Heart left ventricle (tissue), 16 donors: ENCODE measurements at places on chromosomes 7 and 10. TPM values are rescaled to one million over a fixed set of nuclear protein-coding genes. Genes with fewer than 3 reads are reported as not detected.

GRCh38 chr10:51698473-51699063 is 827 bp downstream of the CSTF2T start:
- H3K27ac ChIP-seq = peak overlapping the region; percentile 93
- H3K27me3 ChIP-seq = no peaks in the 10 kb centered on the region
- peaks cover 5% of the 10 kb centered on the region for H3K36me3 ChIP-seq
- peak overlapping the region; percentile 93 for H3K4me3 ChIP-seq
- no peak for DNase-seq

- no peaks in the 10 kb centered on the region for H3K27me3 ChIP-seq
- H3K36me3 ChIP-seq = no peaks in the 10 kb centered on the region
- no peak for DNase-seq
- peak overlapping the region; percentile 68 for H3K4me3 ChIP-seq
- peaks cover 16% of the 10 kb centered on the region for H3K4me1 ChIP-seq
Observed at GRCh38 chr7:75637854-75638593, 100.7 kb downstream of the HIP1 start.

DNA sequence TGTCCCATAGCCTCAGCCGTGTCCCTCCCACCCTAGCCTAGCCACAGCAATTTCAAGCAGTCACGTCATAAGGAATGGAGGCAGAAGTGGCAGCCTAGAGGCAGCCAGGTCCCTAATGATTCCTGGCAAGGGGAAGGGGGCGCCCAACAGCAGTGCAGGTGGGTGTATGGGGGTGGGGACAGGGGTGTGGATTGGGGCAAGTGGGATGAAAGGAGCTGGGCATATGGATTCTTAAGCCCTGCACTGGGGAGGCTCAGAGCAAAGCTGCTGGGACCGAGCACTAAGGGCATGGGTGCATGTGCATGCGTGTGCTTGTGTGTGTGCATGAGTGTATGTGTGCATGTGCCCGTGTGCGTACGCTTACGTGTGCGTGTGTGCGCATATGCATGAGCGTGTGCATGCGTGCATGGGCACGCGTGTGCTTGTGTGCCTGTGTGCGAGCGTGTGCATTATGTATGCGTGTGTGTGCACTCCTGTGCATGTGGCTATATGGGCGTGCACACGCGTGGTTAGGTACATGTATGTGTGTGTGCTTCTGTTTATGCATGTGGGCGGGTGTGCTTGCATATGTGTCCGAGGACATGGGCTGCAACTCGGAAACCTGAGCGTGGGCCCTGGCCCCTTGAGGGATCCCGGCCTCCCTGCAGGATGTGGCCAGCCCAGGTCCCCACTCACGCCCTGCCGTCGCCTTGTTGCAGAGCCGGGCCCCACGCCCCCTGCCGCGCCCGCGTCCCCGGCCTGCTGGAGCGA is 34.1 kb downstream of the SH2B2 start:
- no peak for DNase-seq
- H3K4me3 ChIP-seq = no peak overlapping the region
- H3K27ac ChIP-seq = no peak overlapping the region

DNA sequence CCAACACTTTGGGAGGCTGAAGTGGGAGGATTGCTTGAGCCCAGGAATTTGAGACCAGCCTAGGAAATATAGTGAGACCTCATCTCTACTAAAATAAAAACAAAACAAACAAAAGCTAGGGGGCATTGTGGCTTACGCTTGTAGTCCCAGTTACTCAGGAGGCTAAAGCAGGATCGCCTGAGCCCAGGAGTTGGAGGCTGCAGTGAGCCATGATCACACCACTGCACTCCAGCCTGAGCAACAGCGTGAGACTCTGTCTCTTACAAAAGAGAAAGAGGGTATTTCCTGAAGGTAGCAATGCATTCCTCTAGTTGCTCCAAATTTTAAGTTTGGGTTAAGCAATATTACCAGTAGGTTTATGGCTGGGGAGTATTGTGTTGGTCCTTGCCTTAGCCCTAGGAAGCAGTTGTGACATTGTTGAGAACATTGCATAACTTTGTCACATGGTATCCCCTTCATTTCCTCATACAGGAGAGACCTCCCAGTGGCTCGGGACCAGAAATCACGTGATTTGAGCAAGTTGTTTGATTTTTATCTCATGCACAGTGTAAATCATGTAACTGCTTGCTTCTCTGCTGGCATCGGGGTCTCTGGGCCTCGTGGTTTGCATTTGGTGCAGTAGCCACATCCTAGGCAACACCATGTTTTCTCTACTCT is 23.3 kb upstream of the SMARCD3 start:
- no peak overlapping the region for H3K4me3 ChIP-seq
- H3K27me3 ChIP-seq = no peaks in the 10 kb centered on the region
- no peak overlapping the region for H3K27ac ChIP-seq

The ENTPD1 gene
- 8.1 TPM for total RNA-seq
